ENCODE measurements at places on chromosomes 5 and 9.

- DNase-seq = no peak
These were observed 15.5 kb downstream of the CARD19 start for GRCh38 chr9:93111371-93112115.

DNA sequence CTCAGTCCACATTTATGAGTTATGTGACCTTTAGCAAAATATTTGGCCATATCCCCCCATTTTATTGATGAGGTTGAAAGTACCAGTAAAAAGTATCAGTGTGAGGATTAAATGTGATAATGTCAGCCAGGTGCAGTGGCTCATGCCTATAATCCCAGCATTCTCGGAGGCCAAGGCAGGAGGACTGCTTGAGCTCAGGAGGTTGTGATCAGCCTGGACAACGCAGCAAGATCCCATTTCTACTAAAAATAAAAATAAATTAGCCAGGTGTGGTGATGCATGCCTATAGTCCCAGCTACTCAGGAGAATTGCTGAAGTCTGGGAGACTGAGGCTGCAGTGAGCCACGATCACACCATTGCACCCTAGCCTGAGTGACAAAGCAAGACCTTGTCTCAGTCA lies 71.2 kb downstream of the GRAMD2B start:
- no peak for DNase-seq

- peak; percentile 81 for DNase-seq
These were observed 39.7 kb downstream of the CDC42SE2 start for GRCh38 chr5:131303537-131303936.

- no peak for DNase-seq
These were observed 376.6 kb downstream of the EFNA5 start for GRCh38 chr5:107294211-107294550.

- DNase-seq = no peak
These were observed 1881.5 kb downstream of the EFNA5 start for GRCh38 chr5:105789246-105789645.

DNA sequence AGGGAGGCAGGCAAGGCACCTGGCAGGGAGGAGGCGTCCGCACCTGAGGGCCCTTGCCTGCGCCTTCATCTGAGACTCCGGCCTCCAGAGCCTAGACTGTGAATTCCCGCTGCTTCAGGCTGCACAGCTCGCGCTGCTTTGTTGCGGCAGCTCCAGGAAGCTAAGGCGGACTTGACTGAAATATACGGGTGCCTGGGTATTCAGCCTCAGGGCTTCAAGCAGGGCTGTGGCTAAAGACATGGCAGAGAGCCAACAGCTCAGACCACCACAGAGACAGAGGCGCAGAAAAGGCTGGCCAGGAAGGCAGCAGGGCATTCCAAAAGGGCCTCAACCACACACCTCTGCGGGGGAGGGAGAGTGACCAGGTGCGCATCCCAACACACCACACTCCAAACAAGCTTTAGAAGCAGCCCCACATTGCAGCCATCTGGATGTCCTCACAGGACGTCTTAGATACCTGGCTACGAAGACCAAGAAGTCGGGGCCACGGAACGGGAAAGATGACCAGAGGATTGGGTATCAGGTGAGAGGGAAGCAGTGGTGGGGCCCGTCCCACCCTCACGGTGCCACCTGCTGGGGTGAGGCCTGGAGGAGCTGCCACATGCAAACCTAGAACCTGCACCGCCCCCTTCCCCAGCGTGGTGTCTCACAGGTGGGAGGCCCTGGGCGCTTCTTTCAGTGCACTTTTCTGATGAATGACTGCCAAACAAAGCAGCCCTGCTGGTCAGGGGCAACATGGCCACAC lies 1.7 kb upstream of the DPH7 start:
- DNase-seq = no peak

DNA sequence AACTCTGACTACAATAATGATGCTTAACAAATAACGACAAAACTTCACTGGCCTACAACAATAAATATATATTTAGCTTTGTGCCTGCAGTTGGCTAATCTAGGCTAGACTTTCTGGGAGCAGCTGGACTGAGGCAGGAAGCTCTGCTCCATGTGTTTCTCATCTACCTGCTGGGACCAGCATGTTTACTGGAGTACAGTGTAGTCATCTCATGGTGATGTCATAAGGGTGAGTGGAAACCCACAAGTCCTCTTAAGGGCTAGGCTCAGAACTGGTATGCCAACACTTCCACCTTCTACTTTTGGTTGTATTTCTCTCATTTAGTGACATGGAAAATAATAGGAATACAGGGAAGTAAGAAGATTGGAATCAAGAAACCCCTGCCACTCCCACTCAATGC lies 85.7 kb upstream of the NIPBL start:
- no peak for DNase-seq

DNA sequence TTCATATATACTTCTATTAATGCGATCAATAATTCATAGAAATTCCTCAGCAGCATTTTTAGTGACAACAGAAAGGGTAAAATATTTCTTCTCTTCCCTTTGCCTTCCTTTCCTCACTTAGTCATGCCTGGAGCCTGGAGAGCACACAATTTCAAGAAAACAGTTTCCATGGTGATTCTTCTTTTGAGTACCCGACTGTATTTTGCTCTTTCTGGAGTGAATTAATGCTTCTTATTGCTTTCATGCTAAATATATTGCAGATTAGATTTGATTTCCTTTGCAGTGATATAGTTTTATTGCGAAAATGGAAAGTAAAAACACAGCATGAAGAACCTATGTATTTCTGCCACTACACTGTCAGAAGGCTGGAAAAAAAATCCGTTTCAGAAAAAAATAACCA lies 153.5 kb downstream of the PPP2R2B start:
- DNase-seq = no peak

- no peak for DNase-seq
These were observed 96.9 kb upstream of the LIFR start for GRCh38 chr5:38653389-38653788.

- peak; percentile 67 for DNase-seq
These were observed 546 bp downstream of the DNAJB5 start for GRCh38 chr9:34989946-34990635.

Measured in fibroblast of skin of right quadriceps (primary cell).